Choroid plexus epithelial cell (primary cell): ENCODE measurements at places on chromosomes 13 and 19.

- DNase-seq, result peak; percentile 61
These were observed 140.6 kb downstream of the LHFPL6 start for GRCh38 chr13:39462428-39462827.

DNA sequence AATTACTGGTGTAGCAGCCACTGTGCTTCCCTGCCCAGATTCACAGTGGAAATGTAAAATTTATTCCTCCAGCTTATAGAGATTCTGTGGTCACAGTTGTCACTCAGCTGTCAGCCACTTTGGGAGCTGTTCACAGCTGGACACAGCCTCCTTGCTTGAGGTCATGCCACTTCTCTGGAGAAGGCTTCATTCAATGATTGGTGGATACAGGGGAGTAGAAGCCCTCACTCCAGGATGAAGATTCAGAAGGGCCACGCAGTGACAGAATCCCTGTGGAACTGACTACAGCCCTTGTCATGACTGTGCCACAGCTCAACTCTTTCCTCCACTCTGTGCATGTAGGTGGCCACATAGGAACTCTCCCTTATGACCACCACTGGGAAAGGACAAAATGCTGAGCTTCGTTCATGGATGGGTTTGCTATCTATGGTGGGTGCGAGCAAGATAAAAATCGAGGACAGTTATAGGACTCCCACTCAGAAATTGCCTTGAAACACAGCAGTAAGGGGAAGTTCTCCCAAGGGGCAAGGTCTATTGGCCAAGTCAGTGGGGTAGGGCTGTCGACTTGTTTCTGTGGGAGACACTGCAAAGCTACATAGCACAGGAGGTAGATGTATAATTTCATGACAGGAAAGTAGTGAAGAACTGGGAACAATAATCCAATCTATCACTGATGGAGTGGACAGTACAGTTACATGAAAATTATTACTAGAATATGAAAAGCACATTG is 98.7 kb downstream of the CCNA1 start:
- no peak for DNase-seq

- DNase-seq, result no peak
These were observed 459.3 kb upstream of the PRR20A start for GRCh38 chr13:56681404-56681803.

DNA sequence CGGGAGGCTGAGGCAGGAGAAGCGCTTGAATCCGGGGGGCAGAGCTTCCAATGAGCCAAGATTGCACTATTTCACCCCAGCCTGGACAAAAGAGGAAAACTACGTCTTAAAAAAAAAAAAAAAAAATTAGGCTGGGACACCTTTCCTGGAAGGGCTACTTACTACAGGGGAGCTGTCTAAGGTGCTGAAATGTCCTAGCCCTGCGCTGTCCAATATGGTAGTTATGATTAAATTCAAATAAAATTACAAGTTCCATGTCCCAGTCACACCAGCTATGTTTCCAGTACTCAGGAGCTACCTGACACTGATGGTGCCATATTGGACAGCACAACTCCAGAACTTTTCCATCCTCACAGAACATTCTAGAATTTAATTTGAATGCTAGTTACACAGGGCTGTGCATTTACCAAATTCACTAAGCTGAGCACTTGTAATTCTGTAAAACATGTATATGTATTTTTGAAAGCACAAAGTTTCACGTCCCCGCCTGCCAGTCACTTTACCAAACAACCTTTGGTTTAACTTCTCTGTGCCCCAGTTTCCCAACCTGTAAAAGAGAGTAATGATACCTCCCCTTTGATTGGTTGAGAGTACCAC is 9.2 kb upstream of the ZSCAN22 start:
- DNase-seq, result peak; percentile 63
